ENCODE measurements at places on chromosomes 2 and 18. TPM values are rescaled to one million over a fixed set of nuclear protein-coding genes. Genes with fewer than 3 reads are reported as not detected.

DNA sequence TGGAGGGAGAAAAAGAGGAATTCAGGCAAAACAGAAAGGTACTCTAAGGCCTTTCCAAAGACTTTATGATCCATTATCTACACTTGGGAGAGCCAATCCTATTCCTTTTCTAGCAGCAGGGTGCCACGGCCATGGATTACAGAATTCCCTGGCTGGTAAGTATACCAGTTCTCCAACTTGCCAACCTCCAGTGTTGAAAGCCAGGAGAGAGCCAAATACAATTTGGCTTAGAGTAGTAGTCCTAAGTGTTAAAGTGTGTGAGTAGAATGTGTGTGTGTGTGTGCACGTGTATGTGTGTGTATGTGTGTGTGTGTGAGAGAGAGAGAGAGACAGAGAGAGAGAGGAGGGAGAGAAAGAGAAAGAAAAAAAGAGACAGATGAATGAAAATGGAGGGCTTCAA, 43.3 kb downstream of the WDPCP start:
- no peak overlapping the region for H3K27ac ChIP-seq
- no peak for DNase-seq
- peaks cover 4% of the 10 kb centered on the region for H3K4me1 ChIP-seq
- H3K27me3 ChIP-seq: no peaks in the 10 kb centered on the region

GRCh38 chr2:120461546-120462537, 115.9 kb downstream of the INHBB start:
- no peaks in the 10 kb centered on the region for H3K36me3 ChIP-seq
- no peak for DNase-seq
- H3K4me1 ChIP-seq: no peaks in the 10 kb centered on the region
- H3K27me3 ChIP-seq: no peaks in the 10 kb centered on the region

GRCh38 chr2:236568068-236568921, 1.3 kb upstream of the ACKR3 start:
- H3K27ac ChIP-seq: peak overlapping the region; percentile 79
- peaks cover 46% of the 10 kb centered on the region for H3K4me1 ChIP-seq
- no peaks in the 10 kb centered on the region for H3K27me3 ChIP-seq
- H3K4me3 ChIP-seq: peak overlapping the region; percentile 86

- no peak overlapping the region for H3K4me3 ChIP-seq
- no peak for DNase-seq
- no peak overlapping the region for H3K27ac ChIP-seq
- H3K27me3 ChIP-seq: peaks cover 3% of the 10 kb centered on the region
Measured at GRCh38 chr18:75369026-75369721, 58.3 kb downstream of the SMIM21 start.

DNA sequence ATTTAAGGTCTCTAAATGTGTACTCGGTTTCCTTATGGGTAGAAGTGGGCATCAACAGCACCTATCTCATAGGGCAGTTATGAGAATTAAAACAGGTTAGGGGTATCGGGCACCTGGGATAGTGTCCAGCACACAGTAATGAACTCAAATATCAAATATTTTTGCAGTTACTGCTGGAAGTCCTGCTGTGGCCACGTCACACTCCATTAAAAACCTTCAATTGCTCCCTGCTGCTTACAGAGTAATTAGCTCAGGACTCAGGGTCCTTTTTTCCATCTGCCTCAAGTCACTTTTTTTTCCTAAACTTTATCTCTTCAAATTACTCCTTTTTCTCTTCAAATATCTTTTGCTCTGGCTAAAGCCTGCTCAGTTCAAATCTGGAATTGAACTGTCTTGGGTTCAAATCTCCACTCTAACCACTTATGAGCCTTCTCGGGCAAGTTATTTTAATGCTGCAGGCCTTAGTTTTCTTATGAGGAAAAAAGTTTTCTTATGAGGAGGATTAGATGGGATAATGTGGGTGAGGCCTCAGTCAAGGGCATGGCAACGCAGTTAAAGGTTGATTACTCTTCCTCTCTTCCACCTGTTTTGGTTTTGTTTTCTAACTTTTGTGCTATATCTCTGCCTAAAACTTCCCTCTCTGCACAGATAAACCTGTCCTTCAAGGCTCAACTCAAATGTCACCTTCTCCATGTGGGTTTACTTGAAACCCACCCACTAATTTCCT, 36.6 kb downstream of the SPRED2 start:
- peaks cover 11% of the 10 kb centered on the region for H3K27me3 ChIP-seq
- H3K4me3 ChIP-seq: peak overlapping the region; percentile 25
- no peak for DNase-seq
- no peaks in the 10 kb centered on the region for H3K36me3 ChIP-seq

DNA sequence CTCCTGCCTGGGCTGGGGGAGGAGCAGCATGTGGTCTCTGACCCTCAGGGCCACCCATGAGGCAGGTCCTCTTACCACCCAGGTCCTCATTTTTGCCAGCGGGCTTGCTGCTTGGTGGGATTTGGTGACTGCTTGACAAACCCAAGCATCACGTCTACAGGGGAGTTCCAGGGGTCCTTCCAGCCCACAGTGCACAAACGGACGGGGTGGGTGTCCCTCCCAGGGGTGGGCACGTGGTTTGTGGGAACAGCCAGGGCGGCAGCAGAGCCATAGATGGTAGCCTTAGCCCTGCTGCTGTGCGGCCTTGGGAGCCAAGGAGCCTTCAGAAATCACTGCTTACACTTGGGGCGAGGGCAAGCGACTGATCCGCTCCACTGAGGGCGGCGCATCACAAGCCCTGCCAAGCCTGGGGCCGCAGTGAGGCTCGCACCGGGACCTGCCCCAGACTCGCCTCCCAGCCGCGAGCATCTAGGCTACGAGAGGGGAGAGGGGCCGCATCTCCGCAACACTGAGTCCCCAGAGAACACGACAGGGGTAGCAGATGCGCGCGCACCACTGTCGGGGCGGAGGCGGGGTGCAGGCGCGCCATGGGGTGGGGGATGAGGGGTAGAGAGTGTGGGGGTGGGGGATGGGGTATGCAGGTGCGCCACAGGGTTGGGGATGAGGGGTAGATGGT, 36.9 kb downstream of the SNED1 start:
- H3K27ac ChIP-seq: peak overlapping the region; percentile 41
- H3K36me3 ChIP-seq: peaks cover 2% of the 10 kb centered on the region
- peak overlapping the region; percentile 35 for H3K4me3 ChIP-seq
- H3K4me1 ChIP-seq: peaks cover 51% of the 10 kb centered on the region

GRCh38 chr2:133812826-133813617, 244.8 kb upstream of the NCKAP5 start:
- H3K4me3 ChIP-seq: no peak overlapping the region
- no peak for DNase-seq
- no peak overlapping the region for H3K27ac ChIP-seq
- H3K36me3 ChIP-seq: no peaks in the 10 kb centered on the region
- peaks cover 2% of the 10 kb centered on the region for H3K27me3 ChIP-seq

DNA sequence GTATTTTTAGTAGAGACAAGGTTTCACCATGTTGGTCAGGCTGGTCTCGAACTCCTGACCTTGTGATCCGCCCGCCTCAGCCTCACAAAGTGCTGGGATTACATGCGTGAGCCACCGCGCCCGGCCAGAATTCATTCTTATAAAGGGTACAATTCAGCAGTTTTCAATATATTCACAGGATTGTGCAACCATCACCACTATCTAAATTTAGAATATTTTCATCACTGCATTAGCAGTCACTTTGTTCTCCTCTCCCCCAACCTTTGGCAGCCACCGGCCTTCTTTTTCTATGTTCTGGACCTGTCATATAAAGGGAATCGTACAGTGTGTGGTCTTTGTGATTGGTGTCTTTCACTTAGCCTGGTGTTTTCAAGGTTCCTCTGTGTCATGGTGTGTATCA, 40.7 kb downstream of the TCF7L1 start:
- no peak overlapping the region for H3K4me3 ChIP-seq
- no peaks in the 10 kb centered on the region for H3K36me3 ChIP-seq
- peaks cover 9% of the 10 kb centered on the region for H3K27me3 ChIP-seq
- H3K4me1 ChIP-seq: no peaks in the 10 kb centered on the region

- H3K4me1 ChIP-seq: peaks cover 67% of the 10 kb centered on the region
- H3K4me3 ChIP-seq: no peak overlapping the region
- H3K27me3 ChIP-seq: no peaks in the 10 kb centered on the region
- no peak overlapping the region for H3K27ac ChIP-seq
- H3K36me3 ChIP-seq: peaks cover 33% of the 10 kb centered on the region
Measured at GRCh38 chr2:37638973-37639372, 32.5 kb downstream of the CDC42EP3 start.

- H3K4me1 ChIP-seq: peaks cover 18% of the 10 kb centered on the region
- no peak overlapping the region for H3K4me3 ChIP-seq
- no peaks in the 10 kb centered on the region for H3K27me3 ChIP-seq
- H3K36me3 ChIP-seq: no peaks in the 10 kb centered on the region
- H3K27ac ChIP-seq: peak overlapping the region; percentile 69
Measured at GRCh38 chr2:62343636-62344337, 147.9 kb downstream of the B3GNT2 start.

- no peaks in the 10 kb centered on the region for H3K36me3 ChIP-seq
- no peak overlapping the region for H3K4me3 ChIP-seq
- no peak for DNase-seq
- H3K4me1 ChIP-seq: peaks cover 10% of the 10 kb centered on the region
- peaks cover 27% of the 10 kb centered on the region for H3K27me3 ChIP-seq
Measured at GRCh38 chr2:71457923-71458322, 4.6 kb downstream of the DYSF start.

GRCh38 chr2:158094487-158095092, 7.1 kb upstream of the UPP2 start:
- no peaks in the 10 kb centered on the region for H3K36me3 ChIP-seq
- H3K27me3 ChIP-seq: no peaks in the 10 kb centered on the region
- H3K27ac ChIP-seq: no peak overlapping the region
- no peak for DNase-seq
- H3K4me3 ChIP-seq: no peak overlapping the region

GRCh38 chr2:226916669-226917068, 80.8 kb downstream of the RHBDD1 start:
- peak overlapping the region; percentile 52 for H3K4me3 ChIP-seq
- no peaks in the 10 kb centered on the region for H3K27me3 ChIP-seq
- H3K27ac ChIP-seq: peak overlapping the region; percentile 89
- peaks cover 59% of the 10 kb centered on the region for H3K4me1 ChIP-seq

The CHRND gene
- total RNA-seq: not detected

The REG1B gene
- total RNA-seq: not detected

The IL36B gene
- not detected for total RNA-seq

The BCL2L11 gene
- total RNA-seq: 221 TPM

The HRH4 gene
- not detected for total RNA-seq

The PIEZO2 gene
- total RNA-seq: not detected

The CRYBA2 gene
- not detected for total RNA-seq

The KLHL41 gene
- total RNA-seq: 0.27 TPM

The TMEM214 gene
- 84.4 TPM for total RNA-seq

The MERTK gene
- total RNA-seq: not detected
